Sigmoid colon (tissue), 7 donors: ENCODE measurements at places on chromosomes 6 and 20.
A peak's percentile ranks its signal among the peaks of the same experiment; 100 is the strongest.

GRCh38 chr6:100300221-100300736 is 164.4 kb downstream of the SIM1 start:
- DNase-seq, result no peak

DNA sequence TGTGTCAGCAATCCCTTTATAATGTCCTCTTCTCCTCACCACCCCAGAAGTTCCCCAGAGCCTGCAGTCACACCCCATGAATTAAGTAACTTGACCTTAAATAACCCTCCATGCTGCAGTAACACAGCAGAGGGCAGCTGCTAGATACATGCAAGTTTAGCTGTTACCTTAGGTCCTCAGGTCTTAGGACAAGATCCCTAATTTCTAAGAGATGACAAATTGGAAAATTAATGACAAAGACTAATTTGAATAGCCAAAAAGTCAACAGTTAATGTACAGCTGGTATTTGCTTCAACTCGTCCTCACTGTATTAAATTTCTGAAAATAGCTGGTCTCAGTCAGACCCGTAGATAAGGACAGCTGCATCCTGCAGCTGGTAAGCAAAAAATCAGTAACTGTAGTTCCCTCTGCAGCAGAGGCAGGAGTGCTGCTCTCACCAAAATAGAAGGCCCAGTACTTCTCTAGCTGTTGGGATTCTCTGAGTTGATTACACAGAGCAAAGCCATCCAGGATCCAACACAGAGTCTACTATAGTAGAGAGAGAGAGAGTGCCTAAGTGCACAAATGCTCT is 62.4 kb downstream of the TNFRSF21 start:
- peak; percentile 68 for DNase-seq

- DNase-seq, result no peak
Measured at GRCh38 chr6:125367036-125367782, 65.4 kb upstream of the HDDC2 start.

DNA sequence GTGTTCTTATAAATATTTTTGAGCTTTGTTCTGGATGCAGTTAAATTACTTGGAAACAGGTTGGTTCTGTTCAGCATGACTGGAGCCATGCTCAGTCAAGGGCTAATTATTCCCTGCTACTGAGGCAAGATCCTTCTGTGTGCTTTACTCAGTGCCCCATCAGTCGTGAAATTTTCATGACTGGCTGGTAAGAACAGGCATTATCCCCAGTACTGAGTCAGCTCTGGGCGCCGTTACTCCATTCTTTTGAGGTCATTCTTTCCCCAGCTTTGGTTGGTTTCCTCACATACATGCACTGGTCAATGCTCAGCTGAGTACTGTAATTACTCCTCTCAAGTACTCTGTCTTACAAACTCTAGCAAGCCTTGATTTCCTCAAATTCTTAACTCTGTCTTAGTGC is 71.3 kb downstream of the CDKAL1 start:
- DNase-seq, result no peak

GRCh38 chr20:63830841-63831588 is at the start of gene ZBTB46:
Gene ZBTB46 (minus strand): TSS chr20:63831264. CDS start chr20:63790757, 40,507 bp downstream.
- DNase-seq, result no peak

- no peak for DNase-seq
Measured at GRCh38 chr6:92166666-92167065, 1252.7 kb downstream of the EPHA7 start.

GRCh38 chr20:6708010-6708409 is 59.5 kb upstream of the BMP2 start:
- peak; percentile 71 for DNase-seq

DNA sequence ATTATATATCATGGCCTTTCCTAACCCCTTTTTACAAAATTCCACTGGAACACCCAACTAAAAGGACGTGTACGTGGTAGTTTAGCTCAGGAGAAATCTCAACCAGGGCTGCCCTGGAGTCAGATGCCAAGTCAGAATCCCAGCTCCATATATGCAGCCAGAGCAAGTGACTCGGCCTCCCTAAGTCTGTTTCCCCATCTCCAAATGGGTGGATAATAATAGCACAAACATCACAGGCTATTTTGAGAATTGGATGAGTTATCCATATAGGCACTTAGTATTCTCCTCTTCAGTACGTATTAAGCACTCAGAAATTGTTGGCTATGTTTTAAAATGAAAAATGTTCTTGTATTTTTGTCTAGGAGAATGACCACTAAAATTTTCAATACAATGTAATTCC is 481.5 kb downstream of the CD109 start:
- no peak for DNase-seq

- no peak for DNase-seq
Measured at GRCh38 chr20:50054626-50055511, 58.1 kb downstream of the UBE2V1 start.

DNA sequence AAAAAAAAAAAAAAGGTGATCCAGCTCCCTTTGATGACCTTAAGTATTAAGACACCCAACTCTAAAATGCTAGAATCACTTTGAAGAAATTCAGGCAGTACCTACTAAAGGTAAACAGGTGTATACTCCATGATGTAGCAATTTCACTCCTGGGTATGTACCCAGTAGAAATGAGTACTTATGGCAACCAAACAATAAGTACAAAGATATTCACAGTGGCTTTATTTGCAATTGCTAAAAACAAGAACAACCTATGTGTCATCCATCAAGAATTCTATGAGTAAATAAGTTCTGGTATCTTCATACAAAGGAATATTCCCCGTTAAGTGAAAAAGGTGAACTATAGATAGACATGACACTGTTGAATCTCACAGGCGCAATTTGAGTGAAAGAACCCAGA is 29.4 kb downstream of the MDGA1 start:
- no peak for DNase-seq

DNA sequence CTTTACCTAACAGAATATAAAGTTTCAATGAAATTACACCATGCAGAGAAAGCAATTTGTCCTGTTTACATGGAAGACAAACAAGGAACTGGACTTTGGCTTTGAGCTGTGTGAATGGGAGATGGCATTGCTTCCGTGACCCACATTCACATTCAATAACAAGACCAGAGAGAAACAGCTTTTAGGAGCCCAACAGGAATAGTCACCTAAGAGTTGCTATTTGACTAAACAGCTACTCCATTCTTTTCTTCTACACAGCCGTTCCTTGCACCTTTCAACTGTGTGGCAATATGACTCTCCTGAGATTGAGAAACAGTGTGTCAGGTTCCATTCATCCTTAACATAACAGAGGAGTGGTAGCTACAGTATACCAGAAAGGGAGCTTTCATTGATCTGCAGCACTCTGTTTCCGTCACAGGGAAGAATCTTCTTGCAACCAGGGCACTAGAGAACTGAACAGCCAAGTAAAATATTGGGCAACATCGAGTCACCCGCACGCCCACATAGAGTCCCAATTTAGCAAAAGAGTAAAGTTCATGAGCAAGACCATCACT is 355.1 kb downstream of the HAO1 start:
- no peak for DNase-seq

DNA sequence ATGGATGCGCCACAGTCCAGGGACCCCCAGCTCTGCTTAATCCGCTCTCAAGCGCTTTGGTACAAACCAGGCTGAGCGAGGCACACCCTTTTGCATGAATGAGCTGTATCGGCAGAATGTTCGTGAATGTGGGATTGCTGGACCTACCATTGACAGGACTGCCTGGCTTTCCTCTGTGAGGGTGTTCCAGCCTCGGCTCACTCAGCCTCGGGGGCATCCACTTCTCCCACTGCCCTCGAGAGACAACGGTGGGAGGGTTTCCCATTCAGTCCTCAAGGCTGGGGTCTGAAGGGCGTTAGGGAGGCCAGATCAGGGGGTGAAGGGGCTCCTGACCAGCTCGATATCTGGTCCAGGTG is 17.4 kb downstream of the MDFI start:
- DNase-seq, result peak; percentile 33

- no peak for DNase-seq
Measured at GRCh38 chr6:167400482-167401138, 75.7 kb downstream of the TTLL2 start.

GRCh38 chr6:53862662-53863462 is 68.1 kb downstream of the LRRC1 start:
- DNase-seq, result peak; percentile 70

DNA sequence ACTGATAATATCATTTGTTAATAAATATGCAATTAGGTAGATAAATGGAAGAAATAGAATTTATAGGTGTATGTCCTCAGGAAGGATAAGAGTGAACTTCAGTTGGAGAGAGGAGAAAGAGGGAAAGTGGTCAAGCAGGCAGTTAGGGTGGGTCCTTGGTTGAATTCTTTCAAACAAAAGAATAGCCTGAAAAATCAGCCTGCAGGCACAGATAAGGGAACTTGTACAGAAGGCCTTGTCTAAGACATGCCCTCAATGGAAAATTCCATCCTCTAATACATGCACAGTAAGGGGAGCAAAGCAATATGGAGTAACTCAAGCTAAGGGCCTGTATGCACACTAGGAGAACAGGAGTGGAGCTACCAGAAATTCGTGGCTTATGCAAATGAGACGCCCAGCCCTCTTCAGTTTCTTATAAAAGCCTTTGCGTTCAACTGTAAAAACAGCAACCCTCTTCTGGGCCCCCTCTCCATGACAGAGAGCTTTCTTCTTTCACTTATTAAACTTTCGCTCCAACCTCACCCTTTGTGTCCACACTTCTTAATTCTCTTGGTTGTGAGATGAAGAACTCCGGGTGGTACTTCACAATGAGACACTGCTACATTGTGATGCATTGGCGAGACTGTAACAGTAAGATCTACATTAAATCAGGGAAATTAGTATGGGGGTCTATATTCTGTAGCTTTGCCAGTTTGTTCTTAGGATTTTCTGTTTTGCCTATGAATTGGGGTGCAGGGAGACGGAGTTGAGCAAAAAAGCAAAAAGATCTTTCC is 147.0 kb downstream of the HS3ST5 start:
- DNase-seq, result no peak

GRCh38 chr6:829656-830055 is 136.7 kb upstream of the EXOC2 start:
- no peak for DNase-seq

GRCh38 chr6:108156938-108157233 is 8.9 kb upstream of the NR2E1 start:
- DNase-seq, result no peak

DNA sequence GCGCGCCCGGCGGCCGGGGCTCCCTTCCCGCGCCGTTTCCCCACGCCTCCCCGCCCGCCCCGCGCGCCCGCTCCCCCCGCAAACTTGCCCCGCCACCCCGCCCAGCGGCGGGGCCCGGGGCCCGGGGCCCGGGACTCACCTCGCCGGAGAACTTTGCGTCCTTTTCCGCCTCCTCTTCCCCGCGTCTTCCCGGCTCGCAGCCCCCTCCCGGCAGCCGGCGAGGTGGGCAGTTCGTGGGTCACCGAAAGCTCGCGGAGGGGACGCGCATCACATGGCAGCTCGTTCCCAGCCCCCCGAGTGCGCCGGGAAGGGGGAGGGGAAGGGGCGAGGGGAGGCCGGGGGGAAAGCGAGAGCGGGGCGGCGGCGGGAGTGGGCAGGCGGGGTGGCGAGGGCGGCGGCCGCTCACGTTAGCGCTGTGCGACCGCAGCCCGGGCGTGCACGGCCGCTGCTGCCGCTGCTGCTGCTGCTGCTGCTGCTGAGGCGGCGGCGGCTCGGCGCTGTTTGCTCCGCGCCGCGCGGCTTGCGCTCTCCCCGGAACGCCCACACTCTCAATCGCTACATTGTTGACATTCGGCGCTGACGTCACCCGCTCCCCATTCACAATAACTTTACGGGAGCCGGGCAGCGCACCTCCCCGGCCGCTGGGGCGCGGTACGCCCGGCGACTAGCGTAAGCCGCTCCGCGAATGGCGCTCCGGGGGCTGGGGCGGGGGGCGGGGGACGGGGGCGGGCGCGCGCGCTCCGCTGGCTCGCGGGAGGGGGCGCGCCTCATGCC is at the start of gene BACH2:
Gene BACH2, minus strand, starts transcription at position 503 of the 774 bp plus-strand sequence. CDS start 287,999 bp downstream, outside the sequence.
- peak; percentile 95 for DNase-seq

GRCh38 chr20:10178727-10179313 is 39.8 kb upstream of the SNAP25 start:
- no peak for DNase-seq

DNA sequence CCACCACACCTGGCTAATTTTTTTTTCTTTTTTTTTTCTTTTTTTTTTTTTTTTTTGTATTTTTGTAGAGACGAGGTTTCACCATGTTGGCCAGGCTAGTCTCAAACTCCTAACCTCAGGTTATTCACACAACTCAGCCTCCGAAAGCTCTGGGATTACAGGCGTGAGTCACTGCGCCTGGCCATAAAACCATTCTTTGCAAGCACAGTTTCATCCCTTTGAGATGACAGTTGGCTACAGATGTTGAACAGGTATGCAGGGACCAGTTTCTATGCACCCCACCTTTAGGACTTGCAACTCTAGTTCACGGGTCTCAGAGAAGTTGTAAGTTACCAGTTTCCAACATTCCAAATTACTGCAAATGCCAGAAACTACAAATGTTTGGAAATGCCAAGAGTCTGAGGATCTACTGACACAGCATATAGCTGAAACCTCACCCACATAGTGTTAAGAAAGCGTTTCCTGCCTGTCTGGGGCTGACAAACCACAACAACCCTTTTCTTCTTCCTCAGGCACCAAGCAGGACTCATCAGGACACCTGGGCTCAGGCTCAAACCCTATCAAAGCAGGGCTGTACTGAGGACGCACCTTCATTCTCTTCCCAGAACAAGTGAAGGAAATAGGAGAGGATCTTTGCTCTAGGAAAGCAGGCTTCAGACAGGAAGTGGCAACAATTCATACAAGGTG is 22.9 kb downstream of the ARHGAP18 start:
- no peak for DNase-seq

DNA sequence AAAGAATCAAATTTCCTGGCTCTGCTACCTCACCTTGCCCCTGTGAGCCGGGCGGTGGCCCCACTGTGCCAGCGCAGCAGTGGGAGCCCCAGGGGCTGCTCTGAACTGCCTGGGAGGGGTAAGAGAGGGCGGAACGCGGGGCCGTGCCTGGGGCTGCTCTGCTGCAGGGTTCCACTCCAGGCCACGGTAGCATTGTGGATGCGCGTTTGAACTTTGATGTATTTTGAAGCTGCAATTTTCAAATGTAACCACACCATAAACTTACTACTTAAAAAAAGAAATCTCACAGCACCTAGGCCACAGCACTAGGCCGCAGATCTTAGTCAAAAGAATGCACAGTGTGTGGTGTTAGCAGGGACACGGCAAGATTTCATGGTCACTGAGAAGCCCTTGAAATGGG is 57.5 kb downstream of the PRDM1 start:
- no peak for DNase-seq

DNA sequence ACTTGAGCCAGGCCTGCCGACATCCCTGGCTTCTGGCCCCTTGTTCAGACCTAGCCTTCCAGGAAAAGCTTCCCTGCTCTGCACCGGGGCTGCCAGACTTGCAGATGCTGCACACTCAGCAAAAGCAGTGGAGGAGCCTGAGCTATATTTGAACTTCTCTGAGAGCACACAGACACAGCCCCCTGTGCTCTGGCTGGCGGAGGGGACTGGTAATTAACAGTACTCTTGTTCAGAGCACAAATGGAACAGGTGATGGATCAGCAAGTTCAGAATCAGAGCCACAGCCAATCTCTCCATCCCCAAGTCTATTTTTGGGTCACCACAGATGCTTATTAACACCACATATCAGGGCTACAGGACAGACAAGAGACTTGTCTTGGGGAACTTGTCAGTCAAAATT is 27.6 kb upstream of the RIMS4 start:
- no peak for DNase-seq

GRCh38 chr6:73823832-73824231 is 127.8 kb downstream of the CD109 start:
- DNase-seq, result no peak

- DNase-seq, result no peak
Measured at GRCh38 chr6:122753000-122753687, 26.4 kb upstream of the FABP7 start.
